Sciatic nerve (tissue), 2 donors: ENCODE measurements at places on chromosomes 11 and 22. TPM values are rescaled to one million over a fixed set of nuclear protein-coding genes. Genes with fewer than 3 reads are reported as not detected.

DNA sequence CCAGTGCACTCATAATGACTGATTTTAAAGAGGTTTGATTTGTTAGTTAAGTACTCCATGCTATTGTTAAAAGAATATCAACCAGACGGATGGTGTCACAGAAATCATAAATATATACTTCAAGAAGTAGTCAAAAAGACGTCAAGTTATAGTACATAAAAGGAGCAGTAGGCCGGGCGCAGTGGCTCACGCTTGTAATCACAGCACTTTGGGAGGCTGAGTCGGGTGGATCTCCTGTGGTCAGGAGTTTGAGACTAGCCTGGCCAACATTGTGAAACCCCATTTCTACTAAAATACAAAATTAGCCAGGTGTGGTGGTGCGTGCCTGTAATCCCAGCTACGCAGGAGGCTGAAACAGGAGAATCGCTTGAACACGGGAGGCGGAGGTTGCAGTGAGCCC lies 721.7 kb downstream of the JRKL start:
- DNase-seq = peak; percentile 32

DNA sequence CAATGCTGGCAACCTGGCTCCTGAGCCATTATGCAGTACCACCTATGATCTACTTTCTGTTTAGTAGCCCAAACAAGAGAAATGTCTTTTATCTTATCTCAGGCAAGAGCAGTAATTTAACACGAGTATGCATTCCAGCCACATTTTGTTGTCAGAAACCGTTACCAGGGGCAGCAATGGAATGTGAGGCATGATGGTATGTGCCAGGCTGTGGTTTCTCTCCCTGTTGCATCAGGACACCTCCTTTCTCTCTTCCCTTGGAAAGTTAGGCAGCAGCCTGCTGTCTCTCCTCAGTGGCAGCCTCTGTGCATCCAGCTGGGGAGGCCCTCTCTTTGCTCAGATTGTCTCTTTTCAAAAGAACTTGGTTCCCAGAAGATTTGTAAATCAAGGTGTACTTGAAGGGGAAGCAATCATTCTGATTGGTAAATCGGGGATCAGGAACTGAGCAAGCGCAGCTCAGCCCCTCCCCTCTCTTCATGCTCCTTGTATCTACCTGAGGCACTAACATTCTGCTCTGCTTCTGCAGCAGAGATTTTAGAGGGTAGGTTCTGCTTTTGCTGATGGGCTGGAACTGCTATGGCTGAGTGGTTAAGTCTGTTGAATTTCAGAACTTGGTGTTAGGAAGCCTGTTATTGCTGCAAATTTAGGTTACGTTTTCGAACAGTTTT lies 229.2 kb downstream of the ADAMTS15 start:
- DNase-seq = no peak

DNA sequence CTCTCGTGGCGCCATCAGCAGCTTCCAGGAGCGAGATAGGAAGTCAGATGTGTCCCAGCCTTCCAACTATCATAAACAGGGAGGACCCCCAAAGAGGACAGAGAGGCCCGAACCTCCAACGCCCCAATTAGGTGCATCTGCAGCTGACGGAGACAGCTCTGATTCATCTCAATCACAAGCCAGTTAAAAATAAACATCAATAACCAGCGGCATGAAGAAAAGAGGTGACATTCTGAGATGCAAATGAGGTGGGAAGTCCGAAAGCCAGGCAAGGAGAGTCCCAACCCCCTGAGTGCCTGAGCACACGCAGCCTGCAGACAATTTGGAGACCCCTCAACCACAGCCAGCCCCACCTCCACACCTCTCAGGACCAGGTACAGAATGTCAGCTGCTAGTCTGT lies 28.1 kb upstream of the IGSF9B start:
- DNase-seq = no peak

DNA sequence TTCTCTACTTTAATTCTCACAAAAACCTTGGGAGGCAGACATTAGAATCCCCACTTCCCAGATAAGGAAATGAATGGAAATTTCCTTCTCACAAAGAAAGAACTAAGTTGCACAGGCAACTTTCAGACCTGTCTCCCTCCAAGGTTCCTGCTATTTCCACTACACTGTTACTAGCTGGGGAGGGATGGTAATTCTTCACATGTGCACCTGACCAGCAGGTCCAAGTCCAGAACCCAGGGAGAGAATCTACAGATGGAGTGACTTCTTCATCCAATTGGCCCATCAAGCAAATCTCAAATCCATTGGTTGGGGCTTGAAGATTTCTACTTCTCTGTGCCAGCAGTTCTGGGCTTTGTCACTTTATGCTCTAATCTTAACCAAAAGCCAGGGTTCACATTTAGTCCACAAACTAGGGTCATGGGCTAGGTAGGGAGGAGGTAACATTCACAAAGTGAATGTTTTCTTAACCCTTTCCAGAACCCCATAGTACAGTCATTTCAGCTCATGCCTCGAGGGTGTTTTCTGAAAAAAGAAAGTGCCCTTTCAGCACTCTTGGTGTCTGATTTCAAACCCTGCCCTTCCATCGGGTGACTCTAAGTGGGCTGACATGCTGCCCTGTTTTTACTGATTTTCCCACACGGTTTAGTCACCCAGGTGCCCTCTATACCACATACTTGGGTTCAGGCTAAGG lies 2.7 kb downstream of the POU2AF1 start:
- DNase-seq = no peak

DNA sequence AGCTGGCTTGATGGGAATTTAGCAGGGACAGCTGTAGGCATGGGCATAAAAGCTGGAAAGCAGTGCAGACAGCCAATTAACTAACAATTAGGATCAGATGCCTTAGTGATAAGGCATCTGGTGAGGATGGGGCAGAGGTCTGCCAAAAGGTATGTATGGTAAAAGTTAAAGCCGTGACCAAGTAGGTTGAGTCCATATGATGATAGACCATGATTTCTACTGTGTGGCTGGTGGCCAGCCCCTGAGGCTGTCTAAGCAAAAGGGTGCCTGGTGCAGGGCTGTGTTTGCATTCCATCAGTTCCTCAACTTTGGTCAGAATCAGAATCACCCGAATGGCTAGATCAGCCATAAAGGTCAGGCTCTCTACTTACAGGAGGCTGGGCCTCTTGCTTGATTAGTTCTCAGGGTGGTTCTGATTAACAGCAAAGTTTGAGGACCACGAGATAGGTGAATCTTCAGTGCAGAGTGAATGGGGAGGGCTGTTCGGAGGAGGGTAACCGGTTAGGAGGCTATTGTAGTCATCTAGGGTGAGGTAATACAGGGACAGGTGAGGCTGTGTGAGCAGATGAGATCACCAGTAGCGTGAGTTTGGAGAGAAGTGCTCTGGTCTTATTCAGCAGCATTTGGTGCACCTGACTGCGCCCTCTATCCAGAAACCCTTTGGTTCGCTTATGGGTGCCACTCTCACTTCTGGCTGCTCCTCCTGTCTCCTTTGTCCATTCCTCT lies 27.2 kb downstream of the PPFIBP2 start:
- no peak for DNase-seq

DNA sequence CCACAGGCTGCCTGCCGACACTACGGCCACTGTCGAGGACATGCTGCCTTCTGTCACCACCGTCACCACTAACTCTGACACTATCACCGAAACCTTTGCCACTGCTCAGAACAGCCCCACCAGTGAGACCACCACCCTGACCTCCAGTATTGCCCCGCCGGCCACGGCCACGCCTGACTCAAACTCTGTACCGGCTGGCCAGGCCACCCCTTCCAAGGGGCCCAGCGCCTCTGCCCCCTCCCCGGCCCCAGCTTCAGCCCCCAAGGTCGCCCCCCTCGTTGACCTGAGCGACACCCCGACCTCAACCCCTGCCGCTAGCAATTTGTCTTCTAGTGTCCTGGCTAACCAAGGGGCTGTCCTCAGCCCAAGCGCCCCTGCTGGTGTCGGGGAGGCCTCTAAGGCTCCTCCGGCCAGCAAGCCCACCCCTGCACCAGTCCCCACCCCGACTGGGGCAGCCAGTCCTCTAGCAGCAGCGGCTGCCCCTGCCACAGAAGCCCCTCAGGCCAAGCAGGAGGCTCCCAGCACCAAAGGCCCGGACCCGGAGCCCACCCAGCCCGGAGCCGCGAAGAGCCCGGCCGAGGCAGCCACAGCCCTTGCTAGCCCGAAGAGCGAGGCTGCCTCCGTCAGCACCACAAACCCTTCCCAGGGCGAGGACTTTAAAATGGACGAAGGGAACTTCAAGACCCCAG lies 41.3 kb upstream of the TTC12 start:
- DNase-seq = no peak

DNA sequence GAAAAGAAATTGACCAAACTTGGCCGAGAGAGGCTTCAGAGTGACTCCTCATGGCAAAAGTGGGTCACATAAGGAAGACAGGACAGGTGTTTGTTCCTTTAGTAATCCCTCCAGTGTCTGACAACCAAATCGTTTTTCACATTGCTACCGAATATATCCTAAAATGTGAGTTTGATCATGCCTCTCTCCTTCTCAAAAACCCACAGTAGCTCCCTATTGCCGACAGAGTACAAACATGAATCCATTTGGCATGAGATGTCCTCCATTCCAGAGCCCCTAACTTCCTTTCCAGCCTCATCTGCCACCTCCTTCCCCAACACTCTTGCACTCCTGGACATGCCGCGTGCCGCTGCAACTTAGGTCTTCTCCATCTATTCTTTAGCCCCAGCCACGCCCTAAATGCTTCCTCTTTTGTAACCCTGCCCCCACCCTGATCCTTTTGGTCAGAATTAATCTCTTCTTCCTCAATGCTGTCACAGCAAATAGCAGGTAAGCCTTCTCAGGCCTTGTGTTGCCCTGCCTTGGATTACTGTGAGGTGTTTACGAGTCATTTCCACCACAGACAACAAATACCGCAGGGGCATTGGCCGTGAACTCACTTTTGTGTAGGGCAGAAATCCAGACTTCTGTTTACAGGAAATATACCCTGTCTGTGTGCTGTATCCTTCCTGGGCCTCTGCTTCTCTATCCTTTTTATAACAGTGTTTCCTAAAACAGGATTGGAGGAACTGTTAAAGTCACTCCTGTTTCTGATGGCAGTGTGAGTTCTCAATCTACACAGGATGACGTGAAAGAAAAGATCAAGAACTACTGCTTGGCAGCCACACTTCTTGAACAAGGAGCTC lies 66.0 kb upstream of the FTH1 start:
- no peak for DNase-seq

DNA sequence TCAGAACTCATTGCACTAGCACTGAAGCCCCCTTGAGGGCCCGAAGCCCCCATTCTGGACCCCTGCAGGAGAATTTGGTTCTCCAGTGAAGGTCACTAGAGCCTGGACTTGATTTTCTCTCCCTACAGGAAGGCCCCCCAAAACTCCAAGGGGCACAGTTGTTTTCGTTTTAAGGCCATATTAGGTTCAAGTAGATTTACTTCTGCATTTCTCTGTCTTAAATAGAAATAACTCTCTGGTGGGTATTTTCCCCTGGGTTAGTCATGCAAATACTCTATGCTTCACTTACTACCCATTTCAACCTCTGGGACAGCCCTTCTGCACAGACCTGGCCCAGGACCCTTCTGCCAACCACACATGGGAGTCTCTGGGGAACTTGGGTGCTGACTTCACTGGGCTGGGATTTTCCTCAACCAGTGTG lies 41.6 kb downstream of the WEE1 start:
- DNase-seq = no peak

DNA sequence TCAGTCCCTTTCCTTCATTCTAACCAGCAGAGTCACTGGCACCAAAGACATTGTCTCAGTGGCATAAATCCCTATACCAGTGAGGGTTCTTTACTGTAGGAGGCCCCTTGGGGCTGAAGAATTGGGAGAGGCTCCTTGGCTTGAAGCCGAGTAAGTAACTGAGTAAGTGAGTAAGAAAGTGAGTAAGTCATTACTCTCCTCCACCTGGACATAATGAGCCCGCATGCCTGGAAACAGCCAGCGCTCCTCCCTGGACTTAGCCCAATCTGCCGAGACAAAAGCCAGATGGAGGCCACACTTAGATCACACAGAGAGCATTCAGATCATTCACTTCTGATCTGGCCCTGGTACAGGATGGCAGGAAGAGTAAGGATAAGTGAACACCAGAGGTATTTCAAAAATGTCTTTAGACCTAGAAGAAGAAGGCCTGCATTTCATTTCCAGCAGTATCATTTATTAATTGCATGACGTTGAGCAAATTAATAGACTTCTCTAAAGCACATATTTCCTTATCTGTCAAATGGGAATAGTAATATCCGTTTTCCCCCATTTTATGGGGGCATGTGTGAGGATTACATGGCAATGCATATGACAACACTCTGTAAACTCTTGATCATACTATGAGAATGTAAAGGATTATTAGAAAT lies 8.2 kb upstream of the MICAL3 start:
- peak; percentile 33 for DNase-seq

DNA sequence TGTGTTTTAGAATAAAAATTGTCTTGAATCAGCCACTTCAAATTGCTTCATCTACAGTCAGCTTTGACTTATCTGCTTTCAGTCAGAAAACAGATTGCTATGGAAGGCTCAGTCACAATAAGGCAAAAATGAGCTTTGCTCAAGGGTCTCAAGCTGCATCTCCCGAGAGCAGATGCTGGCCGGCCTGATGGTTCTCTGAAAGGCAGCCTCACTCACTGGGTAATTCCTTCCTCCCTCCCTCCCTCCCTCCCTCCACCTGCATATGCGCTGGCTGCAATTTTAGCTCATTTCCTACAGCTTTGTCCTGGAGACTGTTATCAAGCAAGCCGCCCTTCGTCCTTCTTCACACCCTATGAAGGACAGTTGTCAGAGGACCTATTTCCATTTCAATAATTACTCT lies 1.6 kb upstream of the IZUMO1R start:
- no peak for DNase-seq

- no peak for DNase-seq
Observed at GRCh38 chr22:40243891-40244290, 66.2 kb downstream of the TNRC6B start.

- no peak for DNase-seq
Observed at GRCh38 chr11:129946965-129947364, 51.6 kb upstream of the NFRKB start.

PHF21B gene
- total RNA-seq = 1.6 TPM

SYT8 gene
- 1.1 TPM for total RNA-seq

LRRC56 gene
- total RNA-seq = 1.4 TPM

NXPE4 gene
- total RNA-seq = not detected

HMBS gene
- 10.7 TPM for total RNA-seq

MICAL3 gene
- total RNA-seq = 131 TPM

APOA4 gene
- total RNA-seq = not detected

FGF4 gene
- 9.2 TPM for total RNA-seq

RPS6KB2 gene
- total RNA-seq = 30.8 TPM

GAL3ST1 gene
- total RNA-seq = 26.3 TPM

PLEKHA7 gene
- total RNA-seq = 96.6 TPM

RIMBP3C gene
- total RNA-seq = 0.36 TPM

PAFAH1B2 gene
- 104 TPM for total RNA-seq

KCTD14 gene
- total RNA-seq = 4.0 TPM
